Stimulated activated CD4-positive, alpha-beta T cell treated with anti-CD3 and anti-CD28 coated beads, Interleukin-4, amount 100 ng/mL, for 1 hour (primary cell): ENCODE measurements at places on chromosomes 11 and 22.

DNA sequence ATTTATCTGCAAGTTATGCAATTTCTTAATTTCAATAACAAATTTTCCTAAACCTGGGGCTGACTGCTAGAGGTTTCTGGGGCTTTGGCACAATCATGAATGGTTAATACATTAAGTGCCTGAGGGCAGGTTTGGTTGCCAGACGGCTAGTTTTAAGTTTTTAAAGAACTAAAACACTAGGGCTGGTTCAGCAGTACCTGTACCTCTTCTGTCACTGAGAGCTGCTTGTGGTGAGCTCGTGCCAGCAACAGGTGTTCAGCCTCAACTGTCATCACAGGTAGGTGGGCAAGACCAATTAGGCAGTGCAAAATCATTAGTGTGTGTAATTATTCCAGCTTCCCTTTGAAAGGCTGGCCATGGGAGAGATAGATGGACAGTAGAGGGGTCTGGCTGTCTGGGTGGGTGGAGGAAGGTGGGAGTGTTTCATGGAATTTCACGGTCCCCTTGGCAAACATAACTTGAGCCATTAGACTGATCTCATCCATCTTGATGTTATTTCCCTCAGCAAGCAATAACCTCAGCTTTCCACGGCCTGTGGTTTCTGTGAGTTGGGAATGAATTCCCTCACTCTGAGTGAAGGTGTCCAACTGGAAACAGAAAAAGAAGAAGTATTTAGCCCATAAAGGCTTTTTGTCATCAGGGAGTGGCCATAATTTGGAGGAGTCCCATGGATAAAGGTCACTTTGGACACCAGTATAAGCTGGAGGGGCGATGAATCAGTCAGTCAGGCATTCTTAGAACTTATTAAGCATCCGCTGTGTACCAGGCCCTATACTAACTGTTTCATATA, 114.8 kb downstream of the SNX19 start:
- no peak for DNase-seq

GRCh38 chr11:24134879-24135589, 361.8 kb upstream of the LUZP2 start:
- no peak for DNase-seq

- no peak for DNase-seq
Measured at GRCh38 chr11:104898685-104899013, 389 bp upstream of the CASP12 start.

DNA sequence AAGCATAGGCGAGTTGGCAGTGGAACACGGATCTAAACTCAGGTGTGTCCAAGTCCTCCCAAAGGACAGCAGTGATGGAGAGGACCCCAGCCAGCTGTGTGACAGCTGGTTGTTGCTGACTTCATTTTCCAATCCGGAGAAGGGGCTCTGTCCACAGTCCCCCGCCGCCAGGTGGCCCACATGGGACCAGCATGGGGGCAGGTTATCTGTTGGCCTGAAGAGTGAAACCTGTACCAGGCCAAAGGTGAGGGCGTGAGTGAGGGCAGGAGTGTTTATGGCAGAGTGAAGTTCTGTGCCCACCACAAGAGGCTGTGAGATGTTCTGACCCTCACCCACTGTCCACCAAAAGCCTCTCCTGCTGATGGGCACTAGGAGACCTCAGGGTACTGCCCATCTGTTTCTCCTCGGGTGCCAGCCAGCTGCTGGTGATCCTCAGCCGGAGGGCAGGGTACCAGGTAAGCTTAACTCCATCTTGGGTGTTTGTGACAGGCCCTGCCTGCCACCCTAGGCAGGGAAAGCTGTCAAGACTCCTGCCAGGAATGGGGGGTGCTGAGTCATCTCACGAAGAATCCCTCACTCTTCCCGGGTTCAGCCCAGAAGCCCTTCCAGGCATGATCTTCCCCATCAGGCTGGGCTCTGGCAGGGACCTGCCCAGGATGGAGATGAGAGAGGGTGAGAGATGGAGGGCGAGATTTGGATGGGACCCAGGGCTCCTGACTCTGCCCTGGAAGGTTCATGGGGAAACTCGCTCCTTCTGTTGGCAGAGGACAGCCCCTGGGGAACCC, 15.5 kb upstream of the TAB1 start:
- no peak for DNase-seq

DNA sequence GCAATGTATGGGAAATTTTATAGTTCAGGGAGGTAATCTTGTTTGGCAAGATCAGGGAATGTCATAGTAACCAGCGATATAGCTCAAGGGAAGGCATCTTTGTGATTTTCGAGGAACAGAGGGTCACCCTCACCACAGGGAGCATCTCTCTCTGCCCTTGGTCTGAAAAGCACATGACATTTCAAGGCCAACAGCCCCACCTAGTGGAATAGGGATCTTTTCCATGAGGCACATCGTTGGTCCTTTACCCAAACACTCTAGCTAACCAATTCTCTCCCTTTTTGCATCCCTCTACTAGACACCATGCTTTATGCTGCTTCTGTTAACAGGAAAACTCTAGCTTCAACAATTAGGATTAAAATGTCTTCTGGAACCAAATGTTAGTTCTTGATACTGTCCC, 179.0 kb downstream of the GRM5 start:
- DNase-seq, result no peak

DNA sequence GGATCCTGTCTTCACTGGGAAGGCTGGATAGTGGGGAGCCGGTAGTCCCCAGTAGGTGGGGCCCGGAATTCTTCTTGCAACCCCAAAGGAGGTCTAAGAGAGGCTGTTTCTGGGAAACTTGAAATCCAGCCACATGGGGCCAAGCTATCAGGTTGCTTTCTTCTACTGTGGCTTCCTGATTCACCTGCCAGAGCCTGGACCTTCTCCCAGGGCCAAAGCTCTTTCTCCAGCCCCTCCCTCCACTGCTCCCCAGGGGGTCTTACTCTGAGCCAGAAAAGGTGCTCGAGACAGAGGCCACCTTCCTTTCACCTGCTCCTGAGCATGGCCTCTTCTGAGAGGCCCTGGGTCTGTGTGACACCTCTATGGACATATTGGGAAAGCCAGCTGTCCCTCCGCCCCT, 9.1 kb downstream of the TST start:
- DNase-seq, result no peak

DNA sequence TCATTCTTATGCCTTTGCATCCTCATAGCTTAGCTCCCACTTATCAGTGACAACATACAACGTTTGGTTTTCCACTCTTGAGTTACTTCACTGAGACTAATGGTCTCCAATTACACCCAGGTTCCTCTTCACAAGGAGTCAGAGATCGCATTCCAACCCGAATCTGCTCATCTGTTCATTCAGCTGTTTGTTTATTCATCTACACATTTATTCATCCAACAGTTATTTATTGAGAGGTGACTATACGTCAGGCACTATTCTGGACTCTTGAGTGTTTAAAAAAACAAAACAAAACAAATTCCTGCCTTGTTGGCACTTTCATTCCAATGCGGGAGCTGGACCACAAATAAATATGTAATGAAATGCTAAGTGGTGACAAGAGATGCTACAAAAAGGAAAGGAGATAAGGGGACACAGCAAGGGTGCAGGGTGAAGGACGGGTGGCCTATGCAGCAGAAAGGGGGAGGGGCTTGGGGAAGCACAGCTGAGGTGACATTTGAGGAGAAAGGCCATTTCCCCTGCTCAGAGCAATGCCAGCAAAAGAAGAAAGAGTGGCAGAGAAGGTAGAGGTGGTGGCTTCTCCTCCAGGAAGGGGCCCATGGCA, 393.8 kb upstream of the SYN3 start:
- no peak for DNase-seq

GRCh38 chr11:127564810-127565209, 564.2 kb upstream of the KIRREL3 start:
- DNase-seq, result no peak

- no peak for DNase-seq
Measured at GRCh38 chr22:48438800-48439559, 1388.7 kb downstream of the BRD1 start.

- DNase-seq, result no peak
Measured at GRCh38 chr11:68928136-68928880, 24.6 kb downstream of the IGHMBP2 start.

DNA sequence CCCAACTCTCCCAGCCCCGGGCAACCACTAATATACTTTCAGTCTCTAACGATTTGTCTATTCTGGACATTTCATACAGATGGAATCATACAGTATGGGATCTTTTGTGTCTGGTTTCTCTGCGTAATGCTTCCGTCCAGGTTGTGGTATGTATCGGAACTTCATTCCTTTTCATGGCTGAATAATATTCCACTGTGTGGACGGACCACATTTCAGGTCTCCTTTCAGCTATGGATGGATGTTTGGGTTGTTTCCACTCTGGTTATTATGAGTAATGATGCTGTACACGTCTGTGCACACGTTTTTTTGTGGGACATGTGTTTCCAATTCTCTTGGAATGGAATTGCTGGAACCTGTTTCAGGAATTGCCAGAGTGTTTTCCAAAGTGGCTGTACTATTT, 17.4 kb upstream of the CPT1A start:
- no peak for DNase-seq

DNA sequence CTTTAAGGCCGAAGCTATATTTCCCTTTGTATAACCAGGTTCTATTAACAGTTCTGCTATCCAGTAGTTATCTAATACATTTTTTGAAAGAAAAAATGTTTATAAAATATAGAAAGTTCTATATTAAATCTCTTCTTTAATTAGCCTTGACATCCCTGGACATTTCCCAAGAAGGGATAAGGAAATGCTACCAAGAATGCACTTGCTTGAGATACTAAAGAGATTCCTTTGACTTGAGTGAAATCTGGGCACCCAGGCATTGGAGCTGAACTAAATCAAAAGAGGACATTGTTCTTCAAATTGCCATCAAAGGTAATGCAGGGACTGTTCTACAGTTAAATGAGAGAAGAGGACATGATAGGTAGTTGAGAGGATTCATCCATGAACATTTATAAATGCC, 535.9 kb upstream of the FAT3 start:
- no peak for DNase-seq

GRCh38 chr11:62143727-62144126, 19.9 kb downstream of the INCENP start:
- DNase-seq, result no peak

GRCh38 chr11:102476812-102477211, 24.2 kb upstream of the TMEM123 start:
- DNase-seq, result no peak

DNA sequence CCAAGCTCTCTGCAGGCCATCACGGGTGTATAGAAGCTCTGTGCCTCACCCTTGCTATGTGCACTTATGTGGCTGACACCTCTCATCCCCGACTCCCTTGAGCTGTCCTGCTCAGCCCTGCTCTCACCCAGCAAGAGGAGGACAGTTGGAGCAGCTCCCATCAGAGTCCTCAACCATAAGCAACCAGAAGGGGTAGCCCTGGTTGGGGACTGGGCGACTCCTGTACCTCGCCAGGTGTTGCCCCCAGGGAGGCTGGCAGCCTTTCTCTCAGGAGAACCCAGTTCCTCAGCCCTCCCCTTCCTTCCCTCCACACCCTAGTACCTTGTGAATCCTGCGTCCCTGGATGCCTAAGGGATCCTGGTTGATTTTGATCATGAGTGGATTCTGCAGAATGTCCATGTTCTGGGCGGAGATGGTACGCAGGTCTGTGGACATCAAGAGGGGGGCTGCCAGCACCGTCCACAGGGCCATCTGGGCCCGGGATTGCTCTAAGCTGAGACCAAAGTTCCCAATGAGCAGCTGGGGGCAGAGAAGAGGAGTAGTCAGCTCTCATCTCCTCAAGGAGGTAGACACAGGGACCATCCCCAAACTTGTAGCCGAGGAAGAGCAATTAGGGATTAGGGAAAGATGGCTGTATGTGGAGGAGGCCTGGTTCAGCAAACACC, 8.0 kb downstream of the NAGA start:
- no peak for DNase-seq

DNA sequence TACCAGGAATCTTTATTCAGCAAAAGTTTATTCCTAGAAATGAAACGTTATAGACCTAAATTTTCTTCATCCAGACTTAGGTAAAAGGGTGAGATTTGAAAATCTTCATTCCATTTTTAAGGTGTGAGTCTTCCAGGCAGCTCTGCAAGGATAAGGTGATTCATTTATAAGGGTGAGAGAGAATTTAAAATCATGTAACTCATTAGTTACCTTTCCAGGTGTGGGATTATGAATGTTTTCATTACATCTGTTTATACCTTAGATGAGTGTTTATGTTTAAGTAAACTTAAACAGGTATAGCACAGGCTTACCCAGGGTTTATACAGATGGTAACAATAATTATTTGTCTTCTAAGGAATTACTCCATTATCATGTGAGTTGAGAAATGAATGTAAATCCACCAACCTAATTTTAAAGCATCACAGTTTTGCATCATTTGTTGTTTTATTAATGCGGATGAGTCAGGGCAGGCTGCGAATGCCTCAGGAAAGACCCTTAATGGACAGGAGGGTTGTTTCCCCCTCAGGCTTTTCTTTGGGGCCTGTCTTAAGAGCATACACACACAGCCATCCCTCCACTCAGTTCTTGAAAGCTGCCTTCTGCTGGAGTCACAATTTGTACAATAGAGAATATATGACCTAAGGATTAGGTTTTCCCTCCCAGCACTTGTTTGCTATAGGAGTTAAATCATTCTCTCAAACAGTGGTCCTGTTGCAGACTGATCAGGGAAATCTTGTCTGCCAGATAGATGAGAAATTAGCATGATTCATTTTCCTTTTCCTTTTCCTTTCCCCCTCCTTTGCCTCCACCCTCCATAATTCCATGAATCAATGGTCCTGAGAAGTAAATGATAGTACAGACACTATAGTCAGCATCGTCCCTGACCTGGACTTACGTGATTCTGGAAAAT, 3.0 kb downstream of the PRSS23 start:
- DNase-seq, result no peak

- DNase-seq, result no peak
Measured at GRCh38 chr11:25057861-25058260, 561.0 kb downstream of the LUZP2 start.

- DNase-seq, result no peak
Measured at GRCh38 chr22:44926124-44926475, 83.7 kb downstream of the PHF21B start.

DNA sequence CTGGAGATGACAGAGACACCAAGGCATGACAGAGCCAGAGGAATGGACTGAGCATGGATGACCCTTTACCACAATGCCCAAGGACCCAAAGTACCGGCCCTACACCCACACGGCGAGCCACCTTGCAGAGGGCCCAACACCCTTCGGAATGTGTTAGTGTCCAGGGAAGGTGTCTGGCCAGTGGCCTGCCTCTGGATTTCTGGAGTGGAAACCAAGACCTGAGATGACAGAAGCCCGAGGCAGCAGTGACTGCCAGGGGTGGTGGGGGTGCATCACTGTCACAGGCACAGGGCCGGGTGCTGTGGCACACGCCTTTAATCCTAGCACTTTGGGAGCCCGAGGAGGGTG, 28.7 kb downstream of the PDGFB start:
- no peak for DNase-seq

DNA sequence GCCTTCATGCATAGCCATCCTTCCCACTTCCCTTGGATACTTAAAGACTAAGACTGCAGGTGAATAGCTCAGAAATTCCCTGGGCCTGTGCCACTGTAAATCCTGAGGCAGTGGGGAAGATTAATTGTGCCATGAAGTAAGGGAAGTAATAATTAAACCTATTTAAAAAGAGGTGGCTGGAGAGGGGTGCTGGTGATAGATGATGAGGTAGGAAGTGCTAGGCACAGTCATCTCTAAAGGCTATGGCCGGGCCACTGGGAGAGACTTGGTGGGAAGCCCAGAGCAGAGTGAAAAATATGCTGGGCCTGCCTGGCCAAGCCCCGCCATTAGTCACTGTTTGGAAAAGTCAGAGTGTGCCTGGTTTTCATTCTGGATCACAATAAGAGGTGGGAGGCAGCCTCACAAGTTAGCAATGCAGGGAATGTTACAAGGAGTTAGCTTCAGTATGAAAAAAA, 197.2 kb upstream of the PITPNB start:
- DNase-seq, result no peak

GRCh38 chr11:31509051-31509428, 382 bp downstream of the IMMP1L start:
- DNase-seq, result no peak
